ENCODE measurements at places on chromosomes 13 and 19.

DNA sequence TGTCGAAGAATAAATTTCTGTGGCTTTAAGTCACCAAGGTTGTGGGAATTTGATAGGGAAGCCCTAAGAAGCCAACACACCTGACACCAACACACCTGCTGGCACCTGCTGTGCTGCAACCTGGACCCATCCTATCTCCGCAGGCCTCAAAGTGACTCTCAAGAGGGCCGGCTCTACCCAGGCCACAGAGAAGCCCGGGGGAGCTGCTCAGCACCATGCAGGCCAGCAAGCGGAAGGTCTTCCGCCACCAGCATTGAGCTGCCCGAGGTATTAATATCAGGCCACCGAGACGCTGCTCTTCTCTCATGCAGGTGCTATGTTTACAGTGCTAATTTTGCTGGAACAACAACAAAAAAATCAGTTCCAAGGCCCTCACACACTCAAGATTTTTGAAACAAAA, 32.2 kb upstream of the CD33 start:
- DNase-seq: no peak

- DNase-seq: no peak
Observed at GRCh38 chr13:57311009-57311586, 144.1 kb downstream of the PRR20E start.

DNA sequence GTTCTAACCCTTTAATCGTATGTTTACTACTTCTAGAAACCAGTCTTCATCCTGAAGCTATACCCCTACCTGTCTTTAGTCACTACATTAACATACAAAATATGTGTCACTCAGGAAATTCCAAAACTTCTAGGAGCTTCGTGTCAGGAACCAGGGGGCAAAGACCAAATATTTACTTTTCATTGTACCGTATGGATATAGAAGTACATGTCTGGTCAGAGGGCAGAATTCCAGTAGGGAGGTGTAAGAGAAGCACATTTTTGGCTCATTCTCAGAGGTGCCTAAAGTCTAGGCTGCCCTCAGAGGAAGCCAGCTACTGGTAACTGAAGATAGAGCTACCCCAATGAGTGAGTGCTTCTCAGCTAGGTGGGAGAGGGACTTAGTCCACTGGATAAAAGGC, 320.7 kb downstream of the DIAPH3 start:
- DNase-seq: no peak

DNA sequence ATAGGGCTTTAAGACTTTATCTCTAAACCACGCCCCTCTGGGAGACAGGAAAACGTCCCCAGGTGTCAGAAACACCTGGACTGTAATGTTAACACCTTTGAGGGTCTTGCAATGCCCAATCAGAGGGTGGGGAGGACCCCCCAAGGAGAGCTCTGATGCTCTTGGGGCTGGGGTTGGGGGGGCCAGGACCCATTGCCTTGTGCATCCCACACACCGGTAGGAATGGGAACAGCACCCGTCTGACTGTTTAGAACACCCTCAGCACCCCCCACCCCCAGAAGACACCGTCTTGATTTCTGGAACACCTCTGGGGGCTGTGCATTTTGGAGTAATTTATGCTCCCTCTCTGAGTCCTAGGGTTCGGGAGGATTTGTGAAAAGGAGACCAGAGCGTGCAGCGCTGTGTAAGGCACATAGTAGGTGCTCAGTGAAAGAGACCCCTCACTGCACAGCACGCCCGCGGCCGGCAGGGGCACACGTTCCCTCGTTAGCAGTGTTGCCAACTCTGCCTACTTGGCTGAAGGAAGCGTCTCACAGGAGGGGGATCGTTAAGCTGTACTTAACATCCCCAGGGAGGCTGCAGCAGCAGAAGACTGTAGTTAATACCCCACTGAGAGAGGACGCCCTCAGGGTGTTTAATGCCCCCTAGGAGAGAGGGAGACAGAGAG, 2.8 kb upstream of the ERFL start:
- DNase-seq: no peak

GRCh38 chr19:38506723-38507550, 73.4 kb downstream of the RYR1 start:
- peak; percentile 79 for DNase-seq

DNA sequence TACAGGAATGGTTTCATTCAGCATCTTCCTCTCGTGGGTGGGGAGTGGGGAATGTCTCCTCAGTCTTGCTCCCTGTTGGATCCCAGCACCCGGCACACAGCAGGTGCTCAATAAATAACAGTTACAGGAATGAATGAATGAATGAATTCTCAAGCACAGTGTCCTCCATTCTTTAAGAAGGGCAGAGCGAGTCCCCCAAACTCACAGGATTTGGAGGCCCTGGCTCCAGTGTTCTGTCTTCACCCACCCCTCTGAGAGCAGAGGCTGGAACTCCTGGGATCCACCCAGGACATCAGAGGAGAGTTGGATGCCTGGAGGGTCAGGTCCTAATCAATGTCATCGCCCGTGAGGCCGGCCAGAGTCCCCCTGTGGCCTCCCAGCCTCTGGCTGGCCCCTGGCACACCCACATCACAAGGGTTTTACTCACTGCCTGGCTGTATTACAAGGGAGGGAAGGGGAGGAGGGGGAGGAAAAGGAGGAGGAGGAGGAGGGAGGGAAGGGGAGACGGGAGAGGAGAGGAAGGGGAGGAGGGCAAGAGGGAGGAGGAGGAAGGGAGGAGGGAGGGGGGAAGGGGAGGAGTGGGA, 8.7 kb upstream of the CREB3L3 start:
- no peak for DNase-seq

- DNase-seq: no peak
Observed at GRCh38 chr13:72620874-72621273, 106.6 kb downstream of the MZT1 start.

DNA sequence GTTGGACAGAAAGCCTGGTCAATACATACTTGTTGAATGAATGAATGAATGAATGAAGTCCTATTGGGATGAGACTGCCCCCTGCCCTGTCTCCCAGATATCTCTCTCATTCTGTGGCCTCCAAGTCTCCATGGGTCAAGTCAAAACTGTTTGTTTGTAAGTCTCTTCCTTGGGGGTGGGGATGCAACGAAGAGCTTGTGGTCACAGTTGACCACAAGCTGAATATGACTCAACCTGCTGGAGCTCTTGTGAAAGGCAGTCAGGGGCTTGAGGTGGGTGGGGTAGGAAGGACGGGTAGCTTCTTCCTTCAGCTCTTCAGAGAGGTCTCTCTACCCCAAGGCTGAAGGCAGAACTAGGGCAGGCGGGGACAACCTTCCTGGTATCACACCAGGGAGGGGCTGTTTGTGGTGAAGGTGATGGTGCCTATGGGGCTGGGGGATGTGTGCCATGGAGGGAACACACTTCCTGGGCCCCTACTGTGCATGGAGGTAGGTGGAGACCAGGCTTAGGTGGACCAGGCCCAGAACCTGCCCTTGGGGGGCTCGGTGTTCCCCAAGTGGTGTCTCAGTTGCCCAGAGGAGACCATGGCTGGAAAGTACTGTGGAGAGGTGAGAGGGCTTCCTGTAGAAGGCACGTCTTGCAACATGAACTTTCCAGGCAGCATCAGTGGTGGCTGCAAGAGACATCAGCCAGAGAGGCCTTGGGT, 8.0 kb downstream of the MYO1F start:
- no peak for DNase-seq

DNA sequence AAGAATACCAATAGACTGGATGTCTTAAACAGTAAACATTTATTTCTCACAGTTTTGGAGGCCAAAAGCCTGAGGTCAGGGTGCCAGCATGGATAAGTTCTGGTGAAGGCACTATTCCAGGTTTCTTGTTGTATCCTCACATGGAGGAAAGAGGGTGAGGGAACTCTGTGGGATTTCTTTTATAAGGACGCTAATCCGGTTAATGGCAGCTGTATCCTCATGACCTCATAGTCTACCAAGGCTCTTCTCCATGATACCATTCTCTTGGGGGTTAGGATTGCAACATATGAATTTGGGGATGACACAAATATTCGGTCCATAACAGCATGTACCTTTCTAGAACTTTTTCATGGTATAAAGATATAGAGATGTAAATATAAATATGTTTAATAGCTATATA, 412.0 kb downstream of the LMO7 start:
- no peak for DNase-seq

DNA sequence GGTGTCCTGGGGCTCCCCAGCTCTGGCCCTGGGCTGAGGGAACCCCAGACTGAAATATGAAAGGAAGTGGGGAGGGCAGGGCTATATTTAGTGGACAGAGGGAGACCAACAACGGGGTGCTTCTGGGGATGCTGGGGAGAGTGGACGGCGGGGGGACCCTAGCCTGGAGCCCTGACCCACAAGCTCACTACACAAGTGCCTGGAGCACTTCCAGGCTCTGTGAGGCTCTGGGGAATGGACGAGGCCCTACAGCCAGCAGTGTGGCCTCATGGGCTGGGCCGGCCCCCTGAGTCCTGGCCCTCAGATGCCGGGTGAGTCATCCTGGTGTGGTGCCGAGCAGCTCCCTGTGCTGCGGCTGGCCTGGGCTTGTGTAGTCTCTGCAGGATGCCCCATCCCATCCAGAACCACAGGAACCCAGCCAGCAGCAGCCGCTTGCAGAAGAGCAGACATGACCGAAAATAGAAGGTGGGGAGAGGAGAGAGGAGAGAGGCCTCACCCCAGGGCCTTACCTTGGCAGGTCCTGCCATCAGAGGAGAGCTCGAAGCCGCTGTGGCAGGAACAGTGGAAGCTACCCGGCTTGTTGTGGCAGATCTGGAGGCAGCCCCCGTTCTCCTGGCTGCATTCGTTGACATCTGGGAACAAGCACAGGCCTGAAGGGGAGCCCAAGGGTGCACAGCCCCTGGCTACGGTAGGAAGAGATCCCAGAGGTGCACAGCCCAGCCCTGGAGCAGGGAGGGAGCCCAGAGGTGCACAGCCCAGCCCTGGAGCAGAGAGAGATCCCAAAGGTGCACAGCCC, 26.1 kb downstream of the GAS6 start:
- DNase-seq: peak; percentile 82

DNA sequence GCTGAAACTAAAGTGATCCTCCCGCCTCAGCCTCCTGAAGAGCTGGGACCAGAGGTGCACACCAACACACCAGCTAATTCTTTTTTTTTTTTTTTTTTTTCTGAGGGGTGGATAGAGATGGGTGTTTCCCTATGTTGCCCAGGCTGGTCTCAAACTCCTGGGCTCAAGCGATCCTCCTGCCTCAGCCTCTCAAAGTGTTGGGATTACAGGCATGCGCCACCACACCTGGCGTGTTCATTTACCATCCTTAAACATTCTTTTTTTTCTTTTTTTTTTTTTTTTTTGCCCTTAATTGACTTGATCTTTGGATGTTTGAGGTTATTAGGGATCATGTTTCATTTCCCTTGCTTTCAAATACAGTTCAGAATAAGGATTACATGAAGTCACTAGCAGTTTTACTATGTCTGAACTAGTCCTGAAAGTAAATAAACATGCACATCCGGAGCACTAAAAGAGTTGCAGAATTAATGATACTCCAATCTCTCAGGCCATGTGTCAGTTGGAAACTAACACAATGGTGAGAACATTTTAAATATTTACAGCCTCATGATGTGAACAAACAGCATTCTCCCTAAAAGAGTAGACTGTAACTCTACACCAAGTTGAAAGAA, 10.2 kb downstream of the UTP14C start:
- DNase-seq: no peak

GRCh38 chr19:33950091-33950750, 153.6 kb downstream of the KCTD15 start:
- no peak for DNase-seq

DNA sequence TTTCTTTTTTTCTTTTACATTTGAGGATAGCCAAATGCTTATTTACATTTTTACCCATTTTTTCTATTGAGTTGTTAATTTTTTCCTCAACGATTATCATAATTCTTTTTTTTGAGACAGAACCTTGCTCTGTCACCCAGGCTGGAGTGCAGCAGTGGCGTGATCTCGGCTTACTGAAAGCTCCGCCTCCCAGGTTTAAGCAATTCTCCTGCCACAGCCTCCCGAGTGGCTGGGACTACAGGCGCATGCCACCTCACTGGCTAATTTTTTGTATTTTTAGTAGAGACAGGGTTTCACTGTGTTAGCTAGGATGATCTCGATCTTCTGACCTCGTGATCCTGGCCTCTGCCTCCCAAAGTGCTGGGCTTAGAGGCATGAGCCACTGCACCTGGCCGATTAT, 208.7 kb downstream of the LIG4 start:
- DNase-seq: no peak

GRCh38 chr13:54607421-54607820, 1578.8 kb downstream of the OLFM4 start:
- no peak for DNase-seq
